Stimulated activated CD8-positive, alpha-beta memory T cell treated with anti-CD3 and anti-CD28 coated beads, Interleukin-15, amount 100 ng/mL, for 1 hour (primary cell): ENCODE measurements at places on chromosomes 11 and 22.
A peak's percentile ranks its signal among the peaks of the same experiment; 100 is the strongest.

DNA sequence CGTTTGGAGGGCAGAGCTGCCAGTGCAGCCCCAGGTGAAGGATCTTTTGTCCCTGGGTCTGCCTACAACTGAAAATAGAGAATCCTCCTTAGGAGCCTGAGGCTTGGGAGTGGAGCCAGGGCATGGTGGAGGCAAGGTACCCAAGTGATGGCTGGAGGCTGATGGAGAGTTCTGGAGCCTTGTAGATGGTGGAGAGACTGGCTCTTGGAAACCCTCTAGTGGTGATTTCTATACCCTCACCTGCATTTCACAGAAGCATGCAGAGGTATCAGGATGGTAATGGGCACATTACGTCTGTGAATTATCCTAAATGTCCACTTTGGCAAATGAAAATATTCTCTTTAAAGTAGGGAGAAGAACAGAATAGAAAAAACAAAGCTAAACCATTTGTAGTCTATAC lies 44.4 kb downstream of the INSC start:
- DNase-seq, result no peak

DNA sequence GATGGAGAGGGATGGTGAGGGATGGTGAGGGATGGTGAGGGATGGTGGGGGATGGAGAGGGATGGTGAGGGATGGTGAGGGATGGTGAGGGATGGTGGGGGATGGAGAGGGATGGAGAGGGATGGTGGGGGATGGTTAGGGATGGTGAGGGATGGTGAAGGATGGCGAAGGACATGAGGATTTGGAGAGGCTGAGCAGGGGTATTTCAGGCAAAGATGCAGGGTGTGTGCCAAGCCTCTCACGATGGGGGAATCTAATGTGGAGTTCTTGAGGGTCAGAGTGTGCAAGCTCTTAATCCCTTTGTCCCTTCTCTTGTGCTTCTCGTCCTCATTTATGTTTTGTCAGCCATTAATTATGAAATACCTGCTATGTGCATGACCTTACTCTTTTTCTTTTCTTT lies 7.5 kb upstream of the PLA2G6 start:
- no peak for DNase-seq

DNA sequence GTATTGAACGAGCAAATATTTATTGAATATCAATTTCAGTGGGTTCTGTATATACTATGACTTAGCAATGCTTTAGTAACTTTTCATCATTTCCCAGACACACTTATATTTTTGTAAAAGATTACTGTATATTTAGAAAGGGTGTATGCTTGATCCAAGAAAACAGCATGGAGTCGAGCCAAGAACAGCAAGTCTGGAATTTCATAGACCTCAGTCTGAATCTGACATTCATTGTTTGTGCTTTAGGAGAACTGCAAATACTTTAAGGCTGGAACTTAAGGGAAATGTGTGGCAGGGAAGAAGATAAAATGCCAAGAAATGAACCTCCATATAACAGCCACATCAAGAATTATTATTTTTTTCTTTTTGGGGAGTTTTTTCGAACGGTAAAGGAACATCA lies 1156.8 kb downstream of the LRRC4C start:
- DNase-seq, result no peak

GRCh38 chr11:14542324-14542723 lies 22.1 kb upstream of the PSMA1 start:
- no peak for DNase-seq

GRCh38 chr11:12792590-12792989 lies 118.4 kb downstream of the TEAD1 start:
- DNase-seq, result no peak

DNA sequence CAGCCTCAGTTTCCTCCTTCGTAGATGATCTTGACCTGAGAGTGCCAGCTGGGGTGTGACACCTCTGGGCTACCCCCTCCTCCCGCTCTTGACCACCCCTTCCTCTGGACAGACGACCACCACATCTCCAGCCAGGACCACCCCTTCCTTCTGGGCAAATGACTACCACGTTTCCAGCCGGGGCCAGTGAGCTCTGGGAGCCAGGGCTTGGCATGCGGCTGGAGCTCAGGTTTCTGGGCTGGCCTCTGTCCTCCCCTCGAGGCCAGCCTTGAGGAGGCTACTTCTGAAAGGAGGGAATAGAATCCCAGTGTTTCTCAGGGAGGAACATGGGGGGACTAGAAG lies 120.9 kb downstream of the KCNQ1OT1 start:
- no peak for DNase-seq

GRCh38 chr11:47415949-47416472 lies 7.6 kb downstream of the SLC39A13 start:
- no peak for DNase-seq

- no peak for DNase-seq
These were observed 2.2 kb downstream of the APOA1 start for GRCh38 chr11:116835042-116835772.

DNA sequence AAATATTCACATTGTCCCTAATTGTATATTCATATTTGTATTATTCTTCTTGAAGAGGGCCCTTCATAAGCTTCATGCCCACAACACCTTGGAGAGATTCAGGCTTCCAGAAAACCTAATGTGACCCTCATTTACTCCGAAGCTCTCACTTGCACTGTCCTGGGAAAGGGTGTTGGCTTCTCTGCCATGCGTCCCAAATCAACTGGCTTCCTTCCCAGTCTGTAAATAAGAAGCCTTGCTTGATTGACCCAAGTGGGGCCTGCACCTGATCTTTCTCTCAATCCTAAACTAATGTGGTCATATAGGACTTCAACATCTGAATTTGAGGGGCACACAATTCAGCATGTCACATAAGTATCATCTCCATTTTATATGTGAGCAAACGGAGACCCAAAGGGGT lies 40.5 kb upstream of the ZBTB16 start:
- DNase-seq, result no peak

- DNase-seq, result peak; percentile 93
These were observed at the start of gene NUDT8 for GRCh38 chr11:67629386-67630227. TSS of gene NUDT8 (minus strand) at chr11:67629937. CDS start at chr11:67629911, 26 bp downstream.

DNA sequence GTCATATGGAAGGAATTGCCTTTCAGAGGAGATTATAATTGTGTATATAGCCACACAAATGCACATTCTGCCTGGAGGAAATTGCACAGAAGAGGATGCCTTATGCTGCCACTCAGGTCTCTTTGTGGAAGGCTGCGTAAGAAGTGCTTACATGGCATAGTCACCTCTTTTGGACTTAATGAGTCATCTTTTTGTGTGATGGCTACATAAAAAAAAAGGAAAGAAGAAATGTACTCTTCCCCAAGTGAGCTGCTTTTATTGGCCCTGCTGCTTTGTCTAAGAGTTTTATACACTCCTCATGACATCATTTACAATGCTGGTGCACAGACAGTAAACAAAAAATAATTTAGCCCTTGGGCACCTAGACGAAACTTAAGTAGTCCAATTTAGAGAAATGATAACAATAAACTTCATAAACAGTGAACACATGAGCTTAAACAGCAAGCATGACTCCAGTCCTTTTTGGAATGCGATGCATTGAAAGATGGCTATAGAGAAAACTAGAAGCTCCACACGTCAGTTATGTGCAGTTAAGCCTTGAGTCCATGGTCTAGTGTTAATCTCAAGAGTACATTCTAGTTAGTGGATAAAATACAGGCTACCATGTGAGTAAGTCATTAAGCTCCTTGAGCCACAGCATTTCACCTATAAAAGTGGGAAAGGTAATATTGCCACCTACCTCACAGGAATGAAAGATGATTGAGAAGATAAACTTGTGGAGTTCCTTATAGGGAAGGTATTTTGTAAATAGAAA lies 12.0 kb downstream of the CSTPP1 start:
- no peak for DNase-seq

GRCh38 chr11:24779791-24780190 lies 282.9 kb downstream of the LUZP2 start:
- no peak for DNase-seq

GRCh38 chr11:77557553-77557952 lies 32.2 kb upstream of the AQP11 start:
- no peak for DNase-seq

GRCh38 chr11:29527391-29527936 lies 489.4 kb downstream of the KCNA4 start:
- DNase-seq, result no peak

DNA sequence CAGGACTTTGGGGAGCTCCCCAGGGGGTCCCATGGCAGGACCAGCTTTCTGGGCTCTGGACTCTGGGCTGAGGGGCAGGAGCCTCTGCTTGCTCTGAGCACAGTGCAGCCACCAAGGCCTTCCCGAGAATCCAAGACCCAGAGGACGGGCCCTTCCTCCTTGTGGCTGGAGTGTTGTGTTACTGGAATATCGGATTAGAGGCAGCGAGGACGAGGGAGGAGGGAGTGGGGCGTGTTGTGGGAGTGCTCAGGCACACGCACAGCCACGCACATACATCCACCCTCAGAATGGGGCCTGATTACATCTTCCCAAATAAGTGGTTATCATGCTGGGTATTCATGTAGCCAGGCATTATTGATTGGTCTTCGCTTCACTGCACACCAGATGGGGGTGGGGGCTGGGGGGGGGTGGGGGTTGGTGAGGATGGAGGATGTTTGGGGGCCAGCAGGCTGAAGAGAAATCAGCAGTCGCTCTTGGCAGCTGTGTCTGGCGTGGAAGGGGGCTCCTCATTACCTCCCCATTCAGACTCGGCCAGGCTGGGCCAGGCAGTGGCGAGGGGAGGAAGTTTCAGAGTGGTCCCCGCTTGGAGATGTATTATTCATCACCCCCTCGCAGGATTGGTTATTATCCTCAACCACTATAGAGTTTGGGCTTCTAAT lies 120.9 kb downstream of the ST3GAL4 start:
- DNase-seq, result no peak

GRCh38 chr11:60265373-60266214 lies 14.9 kb upstream of the MS4A4A start:
- no peak for DNase-seq

GRCh38 chr22:50320116-50320515 lies 6.7 kb downstream of the DENND6B start:
- no peak for DNase-seq

- no peak for DNase-seq
These were observed 452.3 kb downstream of the RAB38 start for GRCh38 chr11:87722756-87723565.

GRCh38 chr11:69468221-69468620 lies 13.2 kb upstream of the LINC01488 start:
- DNase-seq, result no peak

- DNase-seq, result no peak
These were observed 4.3 kb downstream of the CD59 start for GRCh38 chr11:33731723-33732531.

DNA sequence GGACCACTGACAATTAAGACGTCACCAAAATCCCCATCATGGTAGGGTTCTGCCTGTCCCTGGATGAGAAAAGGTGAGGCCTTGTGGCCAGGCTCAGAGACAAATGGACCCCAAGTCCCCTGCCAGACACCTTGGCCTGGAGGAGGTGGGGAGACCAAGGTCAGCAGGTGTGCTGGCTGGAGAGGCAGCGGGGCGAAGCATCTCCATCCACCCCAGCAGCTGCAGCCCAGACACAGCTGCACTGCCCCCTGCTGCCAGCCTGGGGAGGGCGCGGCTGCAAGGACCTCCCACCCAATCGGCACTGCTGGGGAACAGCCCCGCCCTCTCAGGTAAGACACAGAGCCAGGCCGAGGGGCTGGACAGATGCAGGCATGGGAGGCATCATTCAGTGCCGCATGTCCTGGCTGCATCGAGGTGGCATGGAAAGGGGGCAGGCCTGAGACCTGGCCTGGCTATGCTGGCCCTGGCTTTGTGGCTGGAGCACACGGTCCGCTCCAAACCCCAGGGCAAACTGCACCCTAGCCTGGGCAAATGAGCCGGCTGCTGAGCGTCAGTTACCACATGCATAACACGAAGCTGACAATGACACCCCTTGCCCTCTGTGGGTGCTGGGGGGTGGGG lies 12.2 kb upstream of the MFNG start:
- peak; percentile 36 for DNase-seq

GRCh38 chr11:15500643-15501042 lies 385.9 kb downstream of the INSC start:
- no peak for DNase-seq

- no peak for DNase-seq
These were observed 537.4 kb upstream of the B3GAT1 start for GRCh38 chr11:134949121-134950090.

- DNase-seq, result no peak
These were observed 24.6 kb downstream of the TMEM45B start for GRCh38 chr11:129840236-129840635.

DNA sequence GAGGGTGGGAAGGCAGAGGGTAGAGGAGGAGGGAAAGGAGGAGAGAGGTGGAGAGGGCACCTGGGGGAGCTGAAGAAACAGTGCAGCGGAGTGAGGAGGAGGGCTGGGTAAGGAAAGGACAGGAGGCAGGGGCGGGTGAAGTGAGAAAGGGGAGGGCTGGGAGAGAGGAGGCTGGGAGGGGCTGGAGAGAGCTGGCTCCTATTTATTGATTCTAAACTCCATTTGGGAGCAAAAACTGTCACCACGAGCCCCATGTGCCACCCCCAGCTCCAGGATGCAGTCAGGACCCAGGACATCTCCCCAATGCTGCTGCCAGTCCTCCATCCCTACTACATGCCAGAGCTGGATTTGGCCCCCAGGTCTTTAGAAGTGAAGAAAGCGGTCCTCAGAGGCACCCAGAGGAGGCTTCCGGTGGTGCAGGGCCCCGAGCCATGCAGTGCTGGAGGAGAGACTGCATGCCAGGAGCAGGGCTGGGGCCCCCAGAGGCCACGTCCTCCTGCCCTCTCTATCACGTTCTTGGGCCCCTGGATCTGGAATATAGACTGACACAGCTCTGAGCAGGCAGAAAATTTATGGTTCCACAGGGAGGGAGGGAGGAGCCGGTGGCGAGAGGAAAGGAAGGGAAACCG lies 53.7 kb downstream of the SLC22A12 start:
- no peak for DNase-seq

DNA sequence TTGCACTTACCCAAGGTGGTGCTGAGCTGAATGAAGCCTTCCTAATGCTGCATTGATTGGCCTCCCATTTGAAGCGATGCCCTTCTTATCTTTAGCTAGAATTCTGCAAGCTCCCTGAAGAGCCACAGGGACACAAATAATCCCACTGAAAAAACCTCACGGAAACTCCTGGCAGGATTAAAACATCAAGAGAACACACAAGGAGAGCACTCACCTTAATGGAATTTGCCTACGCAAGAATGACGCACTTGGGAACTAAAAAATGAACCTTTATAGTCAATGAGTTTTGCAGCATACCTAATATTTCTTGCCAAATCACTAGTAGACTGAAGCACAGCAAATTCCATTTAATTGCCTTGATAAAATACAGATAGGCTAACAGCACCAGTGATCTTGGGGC lies 232.8 kb upstream of the UBASH3B start:
- DNase-seq, result no peak

GRCh38 chr11:69539416-69540117 lies 58.1 kb downstream of the LINC01488 start:
- DNase-seq, result no peak
